H7 (cell line): ENCODE measurements at places on chromosomes 16 and 17.
A peak's percentile ranks its signal among the peaks of the same experiment; 100 is the strongest.

DNA sequence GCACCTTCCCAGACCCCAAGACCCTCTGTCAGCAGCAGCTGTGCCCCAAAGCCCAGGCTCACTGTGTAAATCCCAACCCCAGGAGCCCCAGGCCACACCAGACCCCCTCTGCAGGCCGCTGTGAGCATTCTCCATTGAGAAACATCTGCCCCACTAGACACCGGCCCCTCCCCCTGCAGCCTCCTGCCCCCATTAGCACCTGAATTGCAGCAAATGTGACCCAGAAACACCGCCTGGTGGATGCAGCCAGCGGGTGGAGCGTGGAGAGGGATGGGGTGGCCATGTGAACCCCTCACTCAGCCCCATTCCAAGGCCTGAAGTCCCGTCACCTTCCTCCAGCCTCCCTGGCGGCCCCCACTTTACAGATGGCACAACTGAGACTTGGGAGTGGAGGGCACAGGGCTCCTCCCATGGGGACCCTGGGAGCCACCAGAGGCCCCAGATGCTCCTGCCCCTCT, 2.2 kb downstream of the UBALD1 start:
- DNase-seq = peak; percentile 94

DNA sequence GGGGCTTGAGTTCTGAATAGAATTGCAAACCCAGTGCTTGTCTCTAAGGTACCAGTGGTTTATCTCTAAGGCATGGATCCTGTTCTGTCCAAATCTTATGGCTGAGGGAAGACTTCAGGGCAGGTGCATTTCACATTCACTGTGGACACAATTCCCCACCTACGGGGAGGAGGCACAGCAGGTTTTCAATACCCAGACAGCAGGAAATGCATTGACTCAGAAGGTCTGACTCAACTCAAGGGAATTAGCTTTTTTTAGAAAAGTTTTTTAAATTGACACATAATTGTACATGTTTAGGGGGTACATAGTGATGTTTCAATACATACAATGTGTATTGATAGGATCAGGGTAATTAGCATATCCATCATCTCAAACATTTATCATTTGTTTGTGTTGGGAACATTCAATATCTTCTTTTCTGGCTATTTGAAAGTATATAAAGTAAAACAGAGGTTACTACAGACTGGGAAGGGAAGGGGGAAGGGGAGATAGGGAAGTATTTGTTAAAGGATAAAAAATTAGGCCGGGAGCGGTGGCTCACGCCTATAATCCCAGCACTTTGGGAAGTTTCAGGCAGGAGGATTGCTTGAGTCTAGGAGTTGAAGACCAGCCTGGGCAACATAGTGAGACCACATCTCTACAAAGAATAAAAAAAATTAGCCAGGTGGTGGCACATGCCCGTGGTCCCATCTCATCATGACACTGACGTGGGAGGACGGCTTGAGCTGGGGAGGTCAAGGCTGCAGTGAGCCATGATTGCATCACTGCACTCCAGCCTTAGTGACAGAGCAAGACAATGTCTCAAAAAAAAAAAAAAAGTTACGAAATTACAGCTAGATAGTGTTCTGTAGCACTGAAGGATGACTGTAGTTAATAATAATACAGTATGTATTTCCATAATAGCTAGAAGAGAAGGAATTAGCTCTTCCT, 54.9 kb downstream of the RGS9 start:
- peak; percentile 39 for DNase-seq

GRCh38 chr17:63984236-63984635, 11.5 kb upstream of the SCN4A start:
- DNase-seq = no peak

- peak; percentile 18 for DNase-seq
These were observed 1.8 kb downstream of the CX3CL1 start for GRCh38 chr16:57374067-57374534.

GRCh38 chr16:50665128-50665878, 15.8 kb downstream of the SNX20 start:
- peak; percentile 90 for DNase-seq

GRCh38 chr16:22692034-22692433, 121.9 kb upstream of the HS3ST2 start:
- DNase-seq = no peak

- DNase-seq = no peak
These were observed 75.8 kb downstream of the TEX14 start for GRCh38 chr17:58615768-58616659.

- no peak for DNase-seq
These were observed 27.7 kb downstream of the WWOX start for GRCh38 chr16:78127130-78127529.

- no peak for DNase-seq
These were observed 16.9 kb upstream of the MAP3K14 start for GRCh38 chr17:45333702-45334092.

GRCh38 chr17:72385475-72385874, 264.7 kb downstream of the SOX9 start:
- no peak for DNase-seq

DNA sequence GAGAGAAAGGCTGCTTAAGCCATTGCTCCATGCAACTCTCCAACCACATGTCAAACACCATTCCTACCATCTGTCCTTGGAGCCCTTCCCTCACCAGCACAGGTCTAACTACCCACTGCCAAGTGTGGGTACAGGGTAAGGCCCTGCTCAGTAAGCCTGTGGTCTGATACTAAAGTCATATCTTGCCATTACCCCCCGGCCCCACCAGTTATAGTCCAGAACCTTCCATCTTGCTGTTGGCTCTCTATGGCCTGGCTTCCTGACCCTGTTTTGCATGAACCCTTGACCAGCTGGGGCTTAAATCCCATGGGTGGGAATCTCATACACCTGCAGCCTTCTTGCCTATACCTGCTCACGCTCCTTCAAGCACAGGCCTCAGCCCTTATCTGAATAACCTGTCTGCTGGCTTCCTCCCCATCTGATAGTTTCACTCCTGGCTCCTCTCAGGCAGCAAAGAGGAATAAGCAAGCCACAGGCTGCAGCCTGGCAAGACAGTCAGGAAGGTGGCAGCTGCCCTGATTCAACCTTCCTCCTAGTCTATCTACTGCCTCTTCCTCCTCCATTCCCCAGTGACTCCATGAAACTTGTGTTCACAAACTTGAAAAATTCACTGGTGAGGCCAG, 64.1 kb downstream of the ZFHX3 start:
- DNase-seq = no peak

DNA sequence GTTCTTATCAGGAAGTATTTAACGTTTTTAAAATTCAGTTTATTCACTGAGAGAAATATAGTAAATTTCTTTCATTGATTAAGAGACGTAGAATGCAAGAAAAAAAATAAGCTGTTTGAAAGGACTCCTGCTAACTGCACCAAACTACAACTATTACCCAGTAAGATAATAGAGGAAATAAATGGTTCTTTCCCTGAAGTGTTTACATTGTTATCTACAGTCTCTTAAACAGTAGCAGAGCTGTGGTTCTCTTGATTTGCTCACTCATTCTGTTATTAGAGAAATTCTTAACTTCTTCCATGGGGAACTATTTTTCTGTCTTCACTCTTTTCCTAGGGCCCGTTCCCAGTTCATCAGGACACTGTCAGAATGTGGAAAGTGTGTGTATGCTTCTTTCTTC, 973.0 kb downstream of the KCNJ2 start:
- DNase-seq = no peak

DNA sequence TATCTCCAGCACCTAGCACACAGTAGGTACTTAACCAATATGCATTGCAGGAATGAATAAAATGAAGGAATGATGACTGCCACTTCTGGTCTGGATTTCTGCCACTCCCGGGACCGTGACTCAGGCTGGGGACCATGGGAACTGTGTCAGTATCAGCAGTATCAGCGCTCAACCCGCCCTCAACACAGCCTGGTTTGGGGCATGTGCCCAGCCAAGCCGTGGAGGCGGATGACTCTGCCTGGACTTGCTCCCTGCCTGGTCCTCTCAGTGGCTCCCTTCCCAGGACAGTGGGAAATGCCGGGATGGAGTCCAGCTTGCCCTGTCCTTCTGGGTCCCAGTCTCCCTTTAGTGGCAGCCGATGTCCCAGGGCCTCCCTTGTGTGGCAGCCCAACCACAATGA, 55.1 kb downstream of the SRCIN1 start:
- DNase-seq = no peak

DNA sequence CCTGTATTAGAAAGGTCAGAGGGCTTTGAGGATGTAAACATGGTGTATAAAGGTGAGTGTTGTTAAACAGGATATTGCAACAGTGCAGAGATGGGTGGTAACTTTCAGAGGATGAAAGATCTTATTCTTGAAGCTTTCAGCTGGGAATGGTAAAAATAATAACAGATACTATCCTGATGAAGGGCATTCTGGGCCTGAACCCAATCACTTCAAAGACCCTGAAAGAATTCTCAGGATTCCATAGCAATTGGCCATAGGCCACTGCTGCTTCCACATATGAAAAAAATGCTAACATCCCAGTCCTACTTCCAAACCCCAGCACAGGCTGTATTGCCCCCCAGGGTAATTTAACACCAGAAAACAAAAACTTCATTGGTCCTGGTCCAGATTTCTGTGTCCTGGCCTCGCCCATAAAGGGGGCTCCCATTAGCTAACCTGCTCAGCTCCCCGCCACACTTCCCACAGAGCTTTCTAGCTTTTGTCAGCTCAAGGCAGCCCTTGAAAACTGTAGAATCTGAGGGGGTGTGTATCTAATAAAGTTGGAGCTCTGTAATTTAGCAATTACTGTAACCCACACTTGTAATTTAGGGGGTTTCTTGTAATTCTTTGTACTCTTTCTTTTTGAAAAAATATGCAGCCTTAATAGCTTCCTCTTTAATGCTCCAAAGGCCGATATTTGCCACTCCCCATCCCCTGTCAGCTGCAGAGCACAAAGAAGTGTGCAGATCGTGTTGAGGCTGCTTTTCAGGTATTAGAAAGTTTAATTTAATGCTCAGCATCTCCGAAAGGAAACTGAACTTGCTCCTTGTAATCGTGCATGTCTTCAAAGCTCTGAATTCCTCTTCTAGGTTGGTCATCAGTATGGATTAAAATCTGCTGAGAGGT, 371.5 kb downstream of the SEC14L1 start:
- DNase-seq = no peak

- DNase-seq = no peak
These were observed 60.9 kb upstream of the TNRC6A start for GRCh38 chr16:24668481-24669061.

GRCh38 chr17:36535669-36536081, 888 bp downstream of the PIGW start:
- DNase-seq = peak; percentile 15

GRCh38 chr17:66330646-66331037, 28.2 kb downstream of the PRKCA start:
- no peak for DNase-seq

GRCh38 chr17:81419319-81419885, 24.1 kb downstream of the BAHCC1 start:
- peak; percentile 88 for DNase-seq

GRCh38 chr17:77185137-77185536, 44.4 kb downstream of the SEC14L1 start:
- no peak for DNase-seq

DNA sequence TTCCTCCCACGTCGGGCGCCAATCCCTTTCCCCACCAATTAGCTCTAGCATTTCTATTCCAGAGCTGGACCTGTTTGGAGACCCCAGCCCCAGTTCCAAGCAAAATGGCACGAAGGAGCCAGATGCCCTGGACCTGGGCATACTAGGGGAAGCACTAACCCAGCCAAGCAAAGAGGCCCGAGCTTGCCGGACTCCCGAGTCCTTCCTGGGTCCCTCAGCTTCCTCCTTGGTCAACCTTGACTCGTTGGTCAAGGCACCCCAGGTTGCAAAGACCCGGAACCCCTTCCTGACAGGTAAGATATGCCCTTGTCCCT, 5.6 kb upstream of the SPATA20 start:
- no peak for DNase-seq

DNA sequence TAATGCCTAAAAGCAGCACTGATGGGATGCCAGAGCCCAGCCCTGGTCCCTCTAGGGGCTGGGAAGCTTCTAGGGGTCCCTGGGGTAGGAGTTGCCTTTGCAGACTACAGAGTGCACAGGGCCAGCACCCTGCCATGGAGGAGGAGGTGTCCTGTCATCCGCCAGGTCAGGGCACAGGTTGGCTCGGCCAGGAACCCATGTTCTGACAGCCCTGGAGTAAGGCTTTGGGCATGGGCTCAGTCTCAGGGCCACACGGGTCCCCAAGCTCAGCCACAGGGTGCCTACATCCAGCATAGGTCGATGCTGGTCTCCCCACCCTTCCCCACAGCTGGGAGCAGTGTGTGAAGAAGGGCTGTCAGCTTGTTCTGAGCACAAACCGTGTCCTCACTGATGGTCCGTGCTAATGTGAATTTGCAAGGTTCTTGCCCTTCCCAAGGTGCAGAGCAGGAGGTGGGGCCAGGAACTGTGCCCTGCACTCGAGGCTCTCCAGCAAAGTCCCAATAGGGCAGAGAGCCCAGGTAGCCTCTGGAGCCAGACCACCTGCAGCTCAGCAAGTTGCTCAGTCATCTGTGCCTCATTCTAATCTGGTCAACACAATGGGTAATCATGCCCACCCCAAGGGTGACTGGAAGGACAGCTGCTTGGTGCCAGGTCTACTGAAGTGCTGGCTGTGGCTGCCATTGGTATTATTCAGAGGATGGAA, 72.8 kb downstream of the AMFR start:
- DNase-seq = peak; percentile 37

- no peak for DNase-seq
These were observed 25.6 kb downstream of the ZP2 start for GRCh38 chr16:21185659-21186325.

DNA sequence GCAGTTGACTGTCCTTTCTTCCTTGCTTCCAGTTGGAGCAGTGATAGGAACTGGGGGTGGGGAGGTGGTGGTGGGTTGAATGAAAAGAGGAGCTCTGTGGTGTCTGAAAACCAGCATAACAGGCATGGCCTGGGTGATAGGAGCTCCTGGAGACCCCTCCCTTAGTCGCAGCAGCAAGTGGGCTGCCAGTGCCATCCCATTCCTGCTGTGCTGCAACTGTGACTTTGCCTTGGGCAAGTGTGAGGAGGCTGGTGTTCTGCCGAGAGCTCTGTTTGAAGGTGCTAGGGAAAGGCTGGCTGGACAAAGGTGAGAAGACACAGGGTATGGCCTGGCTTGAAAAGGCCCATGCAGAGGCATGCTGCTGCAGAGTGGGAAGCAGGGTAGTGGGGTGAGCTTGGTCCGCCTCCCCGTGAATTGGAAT, 2.7 kb upstream of the CDK5R1 start:
- no peak for DNase-seq

DNA sequence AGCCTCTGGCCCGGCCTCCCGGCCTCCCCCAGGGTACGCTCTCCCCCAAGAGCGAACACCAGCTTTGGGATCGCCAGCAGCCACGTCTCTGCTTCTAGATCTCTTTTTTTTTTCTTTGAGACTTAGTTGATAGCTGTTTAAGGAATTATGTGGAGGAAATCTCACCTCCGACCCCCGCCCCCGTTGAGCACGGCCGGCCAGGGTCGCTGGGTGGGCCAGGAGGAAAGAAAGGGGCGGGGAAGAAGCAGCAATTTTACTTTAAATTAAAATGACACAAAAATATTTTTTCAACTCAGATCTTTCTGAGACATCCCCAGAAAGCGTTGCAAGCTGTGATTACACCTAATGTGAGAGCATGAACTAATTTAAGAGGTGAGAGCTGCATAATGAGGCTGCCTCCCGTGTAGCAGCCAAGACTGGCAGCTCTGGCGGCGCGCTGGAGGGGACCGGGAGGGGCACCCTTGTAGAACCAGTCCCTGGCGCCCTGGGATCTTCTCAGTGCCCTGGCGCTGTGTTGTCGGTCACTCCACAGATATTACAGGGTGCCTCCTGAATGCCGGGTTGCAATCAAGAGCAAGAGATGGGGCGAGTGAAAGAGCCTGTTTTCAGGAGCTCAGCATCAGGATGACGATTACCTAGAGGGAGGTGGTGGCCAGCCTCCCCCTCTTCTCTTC, 1.9 kb upstream of the CBLN1 start:
- peak; percentile 39 for DNase-seq
